ENCODE measurements at places on chromosomes 16 and 17.

GRCh38 chr17:4436846-4437245 is 3.1 kb downstream of the SPNS3 start:
- DNase-seq: no peak

DNA sequence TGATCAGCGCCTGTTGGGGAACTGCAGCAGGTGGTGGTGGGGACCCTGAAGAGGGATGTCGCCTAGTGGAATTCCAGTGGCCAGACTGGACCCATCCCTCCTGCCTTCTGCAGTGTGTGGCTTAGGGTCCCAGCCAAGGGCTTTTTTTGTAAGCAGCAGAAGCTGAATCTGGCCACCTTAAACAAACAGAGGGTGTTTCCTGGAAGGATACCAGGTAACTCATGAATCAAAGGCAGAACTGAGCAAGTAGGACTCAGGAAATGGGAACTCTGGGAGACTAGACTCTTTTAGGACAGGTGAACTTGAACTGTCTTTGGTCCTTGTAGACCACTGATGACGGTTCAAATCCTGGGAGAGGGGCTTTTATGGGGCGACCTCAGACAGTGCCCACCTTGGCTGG is 124.0 kb downstream of the ABCC6 start:
- DNase-seq: no peak

DNA sequence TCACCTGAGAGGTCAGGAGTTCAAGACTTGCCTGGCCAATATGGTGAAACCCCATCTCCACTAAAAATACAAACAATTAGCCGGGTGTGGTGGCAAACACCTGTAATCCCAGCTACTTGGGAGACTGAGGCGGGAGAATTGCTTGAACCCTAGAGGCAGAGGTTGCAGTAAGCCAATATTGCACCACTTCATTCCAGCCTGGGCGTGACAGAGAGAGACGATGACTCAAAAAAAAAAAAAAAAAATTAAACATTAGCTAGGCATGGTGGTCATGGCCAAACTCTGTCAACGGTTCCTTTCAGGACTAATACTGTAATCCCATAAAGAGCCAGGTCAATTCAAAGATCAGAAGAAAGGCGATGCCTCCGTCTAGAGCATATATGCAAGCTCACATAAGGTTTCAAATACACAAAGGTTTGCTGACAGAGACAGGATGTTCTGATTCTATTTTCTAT is 2.4 kb downstream of the RNF157 start:
- DNase-seq: no peak

GRCh38 chr17:82003411-82004381 is 19.0 kb downstream of the CENPX start:
- no peak for DNase-seq

DNA sequence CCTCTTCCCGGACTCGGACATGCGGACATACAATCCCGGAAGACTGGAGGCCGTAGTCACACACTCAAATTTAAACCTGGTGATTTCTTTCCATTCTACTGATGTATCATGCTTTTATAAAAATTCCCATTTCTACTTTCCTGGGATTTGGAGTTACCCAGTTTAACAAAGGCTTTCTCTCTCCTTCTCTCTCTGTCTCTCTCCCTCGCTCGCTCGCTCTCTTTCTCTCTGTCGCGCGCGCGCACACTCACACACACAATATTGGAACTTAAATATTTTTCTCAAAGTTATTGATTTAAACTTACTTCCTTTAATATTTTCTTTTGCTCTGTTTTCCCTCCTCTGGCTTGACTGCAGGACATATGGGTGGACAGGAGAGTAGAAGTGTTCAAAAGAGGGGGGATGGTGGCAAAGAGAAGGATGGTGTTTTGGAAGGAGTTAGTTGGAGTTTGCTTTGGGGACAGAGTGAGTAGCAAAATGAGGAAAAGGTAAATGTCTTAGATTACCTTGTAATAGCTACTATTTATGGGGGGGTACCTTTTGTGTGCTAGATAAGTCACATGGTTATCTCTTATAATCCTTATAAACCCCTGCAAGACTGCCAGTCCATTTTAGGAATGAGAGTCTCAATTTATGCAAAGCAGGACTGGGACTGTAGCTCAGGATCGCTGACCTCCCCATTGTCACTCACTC is 878 bp upstream of the TRIM25 start:
- DNase-seq: no peak

DNA sequence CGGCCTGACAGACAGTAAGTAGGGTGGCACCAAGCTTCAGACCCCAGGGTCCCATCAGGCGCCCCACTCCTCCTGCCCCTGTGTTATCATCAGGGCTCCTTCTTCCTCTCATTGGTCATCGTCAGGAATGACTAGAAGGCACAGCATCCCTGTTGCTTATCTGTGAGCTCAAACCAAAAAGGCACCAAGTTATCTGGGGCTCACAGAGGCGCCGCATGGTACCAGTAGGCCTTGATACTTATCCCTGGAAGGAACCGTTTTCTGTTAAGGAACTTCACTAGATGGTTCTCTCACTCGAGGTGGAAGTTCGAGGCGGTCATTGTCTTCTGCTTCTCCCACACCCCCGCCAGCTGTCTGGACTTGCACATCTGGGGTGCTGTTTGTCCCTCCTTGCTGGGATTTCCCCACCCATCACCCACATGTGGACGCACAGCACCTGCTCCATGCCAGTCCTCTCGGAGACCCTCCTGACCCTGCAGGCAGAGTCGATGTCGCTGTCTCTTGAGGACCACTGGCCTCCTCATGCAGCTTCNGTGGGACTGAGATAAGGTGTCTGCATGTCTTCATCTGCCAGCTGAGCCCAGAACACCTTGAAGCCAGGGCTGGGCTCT is 52.1 kb downstream of the METRNL start:
- no peak for DNase-seq

- DNase-seq: no peak
Measured at GRCh38 chr17:34398990-34399389, 36.0 kb upstream of the CCL1 start.

- no peak for DNase-seq
Measured at GRCh38 chr17:38598536-38598935, 7.2 kb downstream of the SRCIN1 start.

DNA sequence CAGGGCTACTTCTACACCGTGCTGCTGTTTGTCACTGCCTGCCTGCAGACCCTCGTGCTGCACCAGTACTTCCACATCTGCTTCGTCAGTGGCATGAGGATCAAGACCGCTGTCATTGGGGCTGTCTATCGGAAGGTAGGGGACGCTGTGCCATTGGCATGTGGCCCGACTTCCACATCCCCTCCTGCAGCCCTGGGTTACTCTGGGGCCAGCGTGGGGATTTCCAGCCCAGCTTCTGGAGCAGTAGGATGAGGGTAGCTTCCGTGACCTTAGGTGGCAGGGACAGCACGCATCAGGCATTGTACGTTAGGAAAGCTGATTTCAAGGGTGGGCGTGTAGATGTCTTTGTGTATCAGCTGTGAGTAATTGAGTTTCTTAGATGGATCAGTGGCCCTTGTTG is 96.5 kb downstream of the ABCC1 start:
- DNase-seq: no peak

GRCh38 chr16:57563761-57564160 is 21.3 kb downstream of the ADGRG5 start:
- DNase-seq: no peak

DNA sequence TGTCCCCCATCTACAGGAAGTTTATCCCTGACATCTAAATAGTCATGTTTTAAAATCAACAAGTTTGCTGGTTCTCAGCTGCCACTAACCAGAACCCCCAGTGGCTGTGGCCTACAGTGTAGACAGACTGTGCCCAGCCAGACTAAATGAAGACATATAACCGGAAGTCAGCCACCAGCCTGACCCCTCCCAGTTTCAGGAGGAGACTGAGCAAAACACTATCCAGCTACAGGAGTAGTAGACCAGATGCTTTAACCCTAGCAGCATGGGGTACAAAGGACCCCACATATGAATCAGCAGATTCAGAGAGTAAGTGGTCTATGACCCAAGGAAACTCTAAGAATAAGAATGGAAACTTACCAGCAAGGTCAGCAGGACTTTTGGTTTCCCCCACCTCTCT is 83.4 kb downstream of the HIC1 start:
- DNase-seq: no peak

GRCh38 chr16:61295311-61295710 is 740.9 kb downstream of the CDH8 start:
- DNase-seq: no peak

- no peak for DNase-seq
Measured at GRCh38 chr16:17532338-17532995, 61.7 kb upstream of the XYLT1 start.

- DNase-seq: no peak
Measured at GRCh38 chr17:14845591-14846281, 419.4 kb downstream of the PMP22 start.

DNA sequence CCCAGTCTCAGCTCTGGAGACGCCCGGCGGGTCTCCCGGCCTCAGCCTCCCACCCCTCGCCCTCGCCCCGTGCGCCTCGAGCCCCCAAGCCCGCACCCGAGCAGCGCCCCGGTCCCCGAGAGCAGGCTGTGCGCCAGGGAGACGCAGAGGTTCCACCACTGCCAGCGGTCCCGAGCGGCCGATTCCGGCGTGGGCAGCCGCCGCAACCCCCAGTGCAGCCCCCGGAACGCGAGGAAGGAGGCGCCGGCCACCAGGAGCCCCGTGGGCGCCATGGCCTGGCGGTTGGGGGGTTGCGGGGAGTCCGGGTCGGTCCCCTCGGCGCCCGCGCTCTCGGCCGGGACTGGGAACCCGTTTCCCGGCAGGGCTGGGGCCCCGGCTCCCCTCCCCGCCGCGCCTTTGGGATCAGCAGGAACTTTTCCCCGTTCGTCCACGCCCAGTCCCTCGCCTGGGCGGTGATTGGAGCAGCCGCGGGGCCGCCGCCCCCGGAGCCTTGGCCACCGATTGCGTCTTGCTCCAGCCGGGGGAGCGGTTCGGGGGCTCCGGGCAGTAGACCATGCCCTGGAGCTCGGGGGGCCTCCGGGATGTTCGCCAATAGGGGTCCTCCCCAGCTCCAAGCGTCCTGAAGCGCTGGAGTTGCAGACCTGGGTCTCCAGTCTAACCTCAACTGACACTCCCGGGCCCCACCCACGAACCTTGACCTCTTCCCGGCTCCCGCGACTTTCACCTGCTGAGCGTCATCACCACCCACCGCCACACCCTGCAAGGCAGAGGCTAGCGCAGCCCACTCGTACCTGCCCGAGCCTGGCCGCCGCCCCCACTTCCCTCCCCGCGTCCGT is at the start of gene TLCD2:
Gene TLCD2, minus strand, starts transcription at position 407 of the 836 bp plus-strand sequence. Its CDS starts 135 bp downstream, at position 272.
- DNase-seq: no peak

DNA sequence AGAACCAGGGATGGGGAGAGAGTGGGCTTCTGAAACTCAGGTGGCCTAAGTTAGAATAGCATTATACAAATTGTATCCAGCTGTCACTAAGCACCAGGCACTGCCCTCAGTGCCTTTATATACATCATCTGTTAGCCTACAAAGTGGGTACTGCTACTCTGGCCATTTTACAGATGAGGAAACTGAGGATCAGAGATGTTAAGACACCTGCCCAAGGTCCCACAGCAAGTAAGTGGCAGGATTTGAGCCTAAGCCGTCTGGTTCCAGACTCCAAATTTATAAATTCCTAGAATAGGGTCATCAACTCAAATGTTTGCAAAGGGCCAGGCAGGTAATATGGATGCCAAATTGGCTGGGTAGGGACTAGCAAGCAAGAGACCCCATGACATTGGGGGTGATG is 2.3 kb downstream of the ORAI3 start:
- no peak for DNase-seq

- DNase-seq: no peak
Measured at GRCh38 chr16:73058616-73059409, 10.9 kb upstream of the ZFHX3 start.

DNA sequence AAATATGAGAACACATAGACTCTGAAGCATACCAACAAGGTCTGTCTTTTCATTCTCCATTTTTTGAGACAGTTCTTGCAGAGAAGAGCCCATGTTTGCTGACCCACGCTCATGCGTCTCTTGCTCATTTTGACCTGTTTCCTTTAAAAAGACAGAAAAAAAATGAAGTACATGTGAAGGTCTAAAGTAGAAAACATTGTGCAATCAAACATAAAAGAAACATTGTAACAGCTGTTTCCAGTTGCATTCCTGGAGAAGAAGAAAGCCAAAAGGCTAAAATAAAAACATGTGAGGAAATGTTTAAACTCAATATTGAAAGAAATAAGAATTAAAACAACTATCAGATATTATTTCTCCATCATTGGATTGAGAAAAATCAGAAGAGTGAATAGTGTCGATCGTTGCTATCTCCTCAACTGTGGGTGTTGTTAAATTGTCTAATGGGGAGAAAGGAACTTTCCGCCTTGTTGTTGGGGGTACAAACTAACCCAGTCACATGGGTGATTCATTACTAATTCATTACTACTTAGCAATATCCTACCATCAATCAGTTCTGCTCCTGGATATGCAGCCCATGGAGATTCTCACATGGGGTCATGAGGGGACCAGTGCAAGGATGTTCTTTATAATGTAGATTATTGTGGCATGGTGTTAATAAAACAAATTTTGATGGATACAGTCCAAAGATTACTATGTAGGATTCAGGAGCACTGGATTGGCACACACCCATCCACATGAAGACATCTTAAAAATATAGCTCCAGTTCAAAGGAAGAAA is 9.5 kb downstream of the ABCA9 start:
- DNase-seq: no peak

- DNase-seq: no peak
Measured at GRCh38 chr17:17398943-17399926, 77.6 kb upstream of the MED9 start.

- DNase-seq: no peak
Measured at GRCh38 chr16:9124908-9125584, 33.6 kb downstream of the HAPSTR1 start.

DNA sequence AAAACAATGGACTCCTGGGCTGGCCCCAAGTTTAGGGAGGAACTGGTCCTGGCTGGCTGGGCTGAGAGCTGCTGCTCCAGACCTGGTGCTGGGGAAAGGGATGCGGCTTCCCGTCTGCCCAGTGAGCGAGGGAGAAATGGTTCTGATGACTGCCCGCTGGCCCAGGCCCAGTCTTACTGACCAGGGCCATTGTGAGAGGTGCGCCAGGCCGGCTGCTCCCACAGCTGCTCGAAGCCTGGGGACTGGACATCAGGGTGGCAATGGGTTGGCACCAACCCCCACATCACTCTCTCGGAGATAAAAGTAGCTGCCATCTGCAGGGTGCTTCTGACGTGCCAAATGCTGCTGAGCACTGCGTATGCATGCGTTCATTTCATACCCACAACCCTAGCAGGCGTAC is 53.2 kb downstream of the IRF8 start:
- no peak for DNase-seq

GRCh38 chr17:80428363-80428762 is 13.4 kb downstream of the ENDOV start:
- no peak for DNase-seq

- DNase-seq: no peak
Measured at GRCh38 chr16:29734786-29735185, 11.0 kb downstream of the C16orf54 start.

All from stimulated activated CD8-positive, alpha-beta memory T cell treated with anti-CD3 and anti-CD28 coated beads, Interleukin-4, amount 100 ng/mL, for 1 hour (primary cell).